ENCODE measurements at places on chromosomes 12 and 14.

DNA sequence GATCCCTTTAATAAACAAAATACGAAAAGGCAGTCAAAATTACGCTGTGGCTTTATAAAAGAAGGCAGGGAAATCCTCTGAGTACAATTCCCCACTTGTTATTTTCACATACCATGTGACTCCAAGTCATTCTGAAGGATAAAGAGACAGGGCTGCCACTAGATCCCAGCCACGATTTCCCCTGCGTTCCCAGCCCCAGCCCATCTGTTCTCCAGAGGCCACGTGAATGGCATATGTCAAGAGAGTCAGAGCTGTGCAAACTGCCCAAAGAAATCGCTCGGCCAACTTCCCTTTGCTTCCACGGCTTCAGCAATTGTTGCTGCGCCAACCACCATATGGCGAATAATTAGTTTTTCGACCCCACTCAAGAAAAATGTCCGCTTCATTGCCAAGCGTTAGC lies 161.3 kb downstream of the C12orf42 start:
- no peak for DNase-seq

DNA sequence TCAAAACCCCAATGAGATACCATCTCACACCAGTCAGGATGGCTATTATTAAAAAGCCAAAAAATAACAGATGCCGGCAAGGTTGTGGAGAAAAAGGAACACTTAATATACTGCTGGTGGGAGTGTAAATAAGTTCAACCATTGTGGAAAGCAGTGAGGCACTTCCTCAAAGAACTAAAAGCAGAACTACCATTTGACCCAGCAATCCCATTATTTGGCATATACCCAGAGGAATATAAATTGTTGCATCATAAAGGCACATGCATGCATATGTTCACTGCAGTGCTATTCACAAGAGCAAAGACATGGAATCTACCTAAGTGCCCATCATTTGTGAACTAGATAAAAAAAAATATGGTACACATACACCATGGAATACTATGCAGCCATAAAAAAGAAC lies 59.9 kb downstream of the MGST1 start:
- no peak for DNase-seq

DNA sequence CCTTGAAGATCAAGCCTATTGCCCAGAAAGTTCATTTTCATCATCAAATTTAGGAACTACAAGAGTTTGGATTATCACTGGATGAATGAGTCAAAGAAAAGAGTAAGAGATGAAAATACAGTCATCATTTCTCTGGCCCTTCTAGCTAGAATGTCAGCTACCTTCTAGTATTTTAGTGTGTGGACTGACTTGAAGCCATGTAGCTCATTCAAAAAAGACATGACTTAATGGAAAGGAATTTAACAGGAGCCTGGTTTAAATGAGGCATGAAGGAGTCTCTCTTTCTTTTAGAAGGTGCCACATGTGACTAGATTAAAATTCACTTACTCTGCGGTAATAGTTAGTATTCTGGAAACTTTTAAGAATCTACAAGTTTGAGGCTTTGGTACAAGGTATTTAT lies 7.1 kb downstream of the PTHLH start:
- no peak for DNase-seq

DNA sequence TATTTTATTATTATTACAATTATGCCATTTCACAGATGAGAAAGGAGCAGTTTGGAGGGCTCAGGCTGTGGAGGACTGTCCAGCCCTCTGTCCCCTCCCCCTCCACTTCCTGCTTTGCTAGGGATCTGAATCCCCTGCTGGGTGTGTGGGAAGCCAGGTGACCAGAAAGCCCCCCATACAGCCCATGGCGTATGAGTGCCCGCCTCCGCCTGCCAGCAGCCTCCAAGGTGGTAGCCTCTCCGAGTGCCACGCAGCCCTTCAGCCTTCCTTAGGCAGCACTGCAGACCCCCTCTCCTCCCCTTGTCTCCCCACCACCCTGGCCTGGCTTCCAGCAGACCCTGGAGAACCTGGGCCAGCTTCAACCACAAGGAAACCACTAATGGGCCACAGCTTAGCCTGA lies 12.6 kb downstream of the DTX1 start:
- no peak for DNase-seq

DNA sequence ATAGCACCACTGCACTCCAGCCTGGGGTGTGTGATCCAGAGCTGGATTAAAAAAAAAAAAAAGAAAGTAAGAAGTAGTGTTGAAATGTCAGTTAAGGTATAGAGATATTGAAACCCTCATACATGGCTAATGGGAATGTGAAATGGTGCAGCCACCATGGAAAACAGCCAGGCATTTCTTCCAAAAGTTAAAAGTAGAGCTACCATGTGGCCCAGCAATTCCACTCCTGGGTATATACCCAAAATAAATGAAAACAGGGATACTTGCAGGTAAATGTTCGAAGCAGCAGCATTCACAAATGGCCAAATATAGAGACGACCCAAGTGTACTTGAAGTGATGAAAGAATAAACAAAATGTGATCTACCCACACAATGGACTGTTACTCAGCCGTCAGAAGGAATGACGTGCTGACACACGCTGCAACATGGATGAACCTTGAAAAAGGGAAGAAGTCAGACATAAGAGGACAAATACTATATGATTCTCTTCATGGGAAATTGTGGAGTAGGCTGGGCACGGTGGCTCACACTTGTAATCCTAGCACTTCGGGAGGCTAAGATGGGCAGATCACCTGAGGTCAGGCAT lies 15.2 kb downstream of the IL31 start:
- DNase-seq: no peak

DNA sequence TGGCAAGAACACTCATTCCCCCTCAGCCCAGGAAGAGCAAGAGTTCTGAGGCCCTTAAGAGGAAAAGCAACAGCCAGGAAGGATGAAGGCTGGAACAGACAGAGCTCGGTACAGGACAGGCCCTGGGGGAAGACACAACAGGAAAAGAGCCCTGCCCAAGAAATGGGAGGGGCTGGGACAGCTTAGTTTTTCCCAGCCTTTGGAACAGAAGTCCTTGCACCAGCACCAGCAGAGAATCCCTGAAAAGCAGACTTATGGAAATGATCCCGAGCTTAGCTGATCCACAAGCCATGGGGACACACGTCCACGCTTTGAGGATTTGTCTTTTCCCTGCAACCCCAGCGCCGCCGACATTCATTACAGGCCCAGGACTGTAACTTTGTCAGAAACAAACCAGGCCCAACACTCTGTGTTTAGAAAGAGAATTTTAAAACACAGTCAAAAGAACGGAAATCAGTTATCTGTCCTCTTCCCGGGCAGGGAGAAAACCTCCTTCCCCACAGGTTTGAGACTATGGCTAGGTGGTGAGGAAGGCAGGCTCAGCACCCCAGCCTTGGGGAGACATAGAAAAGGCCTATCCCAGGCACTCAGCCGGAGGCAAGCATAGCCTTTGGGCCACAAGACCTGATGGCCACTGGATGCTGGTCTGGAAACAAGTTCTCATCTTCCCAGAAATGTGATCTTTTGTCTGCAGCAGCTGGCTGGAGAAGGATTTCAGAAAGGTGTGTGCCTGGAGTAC lies 4.0 kb upstream of the AVIL start:
- DNase-seq: no peak

DNA sequence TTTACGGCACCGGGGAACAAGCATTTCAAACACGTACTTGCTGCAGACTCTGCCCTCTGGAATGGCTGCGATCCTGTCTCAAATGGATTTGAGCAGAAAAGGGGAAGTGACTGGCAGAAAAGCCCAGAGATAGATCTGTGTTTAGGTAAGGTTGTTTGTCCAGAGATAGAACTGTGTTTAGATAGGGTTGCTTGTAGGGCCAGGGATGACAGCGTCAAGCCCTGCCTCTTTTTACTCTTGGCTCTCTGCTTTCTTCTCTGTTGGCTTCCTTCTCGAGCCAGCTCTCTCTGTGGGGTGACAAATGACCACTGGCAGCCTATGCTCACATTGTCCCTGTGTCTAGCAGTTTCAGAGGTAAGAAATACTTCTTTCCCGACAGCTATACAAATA lies 11.4 kb downstream of the DGLUCY start:
- DNase-seq: no peak

- DNase-seq: no peak
Measured at GRCh38 chr14:63752449-63753169, 24.7 kb upstream of the SGPP1 start.
